Pulmonary artery endothelial cell (primary cell): ENCODE measurements at places on chromosomes 7 and 10.

DNA sequence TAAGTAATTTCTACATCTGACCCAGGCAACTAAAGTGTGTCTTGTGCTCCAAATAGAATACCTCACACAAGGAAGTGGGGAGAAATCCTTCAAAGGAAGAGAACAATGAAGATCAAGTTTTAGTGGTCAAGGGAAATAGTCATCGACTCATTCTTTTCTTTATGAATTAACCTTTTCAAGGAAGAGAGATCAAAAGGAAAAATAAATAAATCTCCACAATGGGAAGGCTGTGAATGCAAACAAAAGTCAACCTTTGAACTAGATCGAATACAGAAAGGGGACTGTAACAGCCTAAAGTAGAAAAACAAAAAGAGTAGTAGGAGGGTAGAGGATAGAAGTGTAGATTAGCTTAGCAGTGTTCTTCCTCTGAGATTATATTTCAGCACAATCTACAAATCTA is 274.6 kb upstream of the COBL start:
- DNase-seq, result no peak

DNA sequence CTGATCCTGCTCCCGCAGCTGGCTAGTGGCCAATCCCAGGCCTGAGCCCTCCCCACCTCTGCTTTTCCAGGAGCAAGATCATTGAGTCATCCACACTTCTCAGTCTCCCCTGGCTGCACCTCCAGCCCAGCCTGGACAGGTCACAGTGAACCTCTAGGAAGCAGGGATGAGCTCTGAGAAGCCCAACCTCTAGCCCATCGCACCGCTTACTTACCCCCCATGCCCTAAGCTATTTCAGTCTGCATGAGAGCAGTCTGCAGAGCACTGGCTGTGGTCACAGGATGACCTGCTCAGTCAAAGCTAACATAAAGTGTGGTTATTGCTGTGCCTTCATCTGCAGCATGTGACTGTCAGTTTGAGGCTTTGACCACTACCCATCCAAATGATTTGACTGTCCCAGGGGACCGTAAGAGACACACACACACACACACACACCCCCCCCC is 129.2 kb downstream of the SORBS1 start:
- no peak for DNase-seq

GRCh38 chr10:90222939-90223338 is 521.5 kb downstream of the KIF20B start:
- no peak for DNase-seq

GRCh38 chr7:70489813-70490212 is 642.1 kb upstream of the GALNT17 start:
- DNase-seq, result no peak

GRCh38 chr10:97714401-97715258 is 1.1 kb downstream of the MARVELD1 start:
- no peak for DNase-seq

DNA sequence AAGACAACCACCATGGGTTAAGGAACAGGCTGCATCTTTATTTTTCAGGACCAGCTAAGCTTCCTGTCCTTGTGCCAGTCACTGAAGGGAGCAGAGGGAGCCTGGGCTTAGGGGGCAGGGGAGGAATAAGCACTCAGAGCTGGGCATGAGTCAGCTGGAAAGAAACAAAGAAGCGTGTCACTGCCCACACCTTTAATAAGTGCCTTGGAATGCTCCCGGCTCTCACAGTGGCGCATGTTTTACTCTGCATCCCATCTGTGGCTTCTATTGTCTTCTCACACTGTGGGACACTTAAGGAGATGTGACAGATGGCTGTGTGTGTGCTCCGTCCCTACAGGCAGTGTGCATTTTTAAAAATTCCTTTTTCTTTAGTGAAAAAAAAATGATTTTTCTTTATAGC is 71.7 kb downstream of the MTURN start:
- peak; percentile 7 for DNase-seq

- no peak for DNase-seq
Observed at GRCh38 chr10:6363511-6363910, 160.8 kb downstream of the PFKFB3 start.

DNA sequence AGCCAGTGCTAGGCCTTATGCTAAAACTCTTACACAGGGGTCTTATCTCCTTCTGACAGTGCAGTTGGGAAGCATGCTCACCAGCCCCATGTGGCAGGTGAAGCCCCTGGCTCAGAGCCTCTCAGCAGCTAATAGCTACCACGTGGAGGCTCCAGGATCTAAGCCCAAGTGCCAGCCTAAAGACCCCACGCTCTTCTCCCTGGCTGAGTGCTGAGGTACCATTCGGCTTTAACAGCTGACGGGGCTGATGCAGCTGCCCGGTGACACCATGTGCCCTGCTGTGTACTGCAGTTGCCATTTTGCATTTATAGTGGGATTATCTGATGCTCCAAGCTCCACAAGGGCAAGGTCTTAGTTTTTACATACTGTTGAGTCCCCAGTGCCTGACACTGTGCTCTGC is 515.7 kb upstream of the GALNT17 start:
- no peak for DNase-seq

DNA sequence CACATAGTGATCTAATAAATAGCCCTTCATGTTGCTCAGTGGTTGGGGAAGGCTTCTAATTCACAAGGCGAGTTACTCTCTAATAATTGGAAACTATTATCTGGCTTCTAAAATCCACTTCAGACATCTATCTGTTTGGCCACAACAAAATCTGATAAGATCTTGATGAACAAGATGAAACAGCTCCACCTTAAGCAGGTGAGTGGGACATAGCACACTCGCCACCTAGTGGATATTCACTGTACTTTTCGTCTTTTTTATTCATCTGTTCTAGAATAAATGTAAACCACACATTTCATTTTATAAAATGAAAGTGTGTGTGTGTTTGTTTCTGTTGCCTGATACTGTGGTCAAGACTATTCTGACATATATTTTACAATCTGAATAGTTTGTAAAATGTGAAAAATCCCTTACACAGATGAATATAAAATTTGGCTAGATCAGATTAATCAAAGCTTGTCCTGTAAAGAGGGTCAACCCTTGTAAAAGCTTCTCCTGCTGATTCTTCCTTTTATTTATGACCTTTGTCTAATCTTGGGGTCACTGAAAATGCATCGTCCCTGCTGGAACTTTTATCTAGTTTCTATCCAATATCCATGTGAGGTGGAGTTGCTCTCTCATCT is 26.5 kb upstream of the CNTNAP2 start:
- DNase-seq, result no peak

GRCh38 chr7:105759670-105760550 is 116.5 kb downstream of the ATXN7L1 start:
- DNase-seq, result peak; percentile 15

GRCh38 chr10:114046087-114046458 is 2.4 kb downstream of the ADRB1 start:
- no peak for DNase-seq
